Activated CD4-positive, alpha-beta T cell treated with anti-CD3 and anti-CD28 coated beads, Interleukin-2, amount 50 U/mL, for 48 hours (primary cell): ENCODE measurements at places on chromosomes 3 and 15.

DNA sequence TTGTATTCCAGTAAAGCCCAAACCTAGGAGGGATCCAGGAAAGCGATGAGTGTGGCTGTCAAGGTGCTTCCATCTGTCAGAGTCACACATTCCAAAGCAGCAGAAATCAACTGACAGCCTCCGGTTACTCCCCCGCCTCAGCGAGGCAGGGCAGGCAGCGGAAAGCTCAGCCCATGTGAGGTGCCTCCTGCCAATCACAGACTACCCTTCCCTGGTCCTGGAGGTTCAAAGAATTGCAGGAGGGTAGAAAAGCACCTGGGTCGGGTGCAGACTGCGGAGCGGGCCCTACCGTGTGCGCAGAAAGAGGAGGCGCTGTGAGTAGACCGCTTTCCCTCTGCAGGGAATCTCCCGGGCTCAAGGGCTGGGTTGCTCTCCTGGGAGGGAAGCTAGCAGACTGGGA lies at the start of gene UPK1B:
Gene UPK1B, plus strand, starts transcription at position 274 of the 400 bp plus-strand sequence. CDS start 13,144 bp downstream, outside the sequence.
- no peak for DNase-seq

- no peak for DNase-seq
Measured at GRCh38 chr3:164387236-164387635, 691.1 kb downstream of the SI start.

- DNase-seq: no peak
Measured at GRCh38 chr3:195219351-195220230, 51.4 kb downstream of the XXYLT1 start.

- no peak for DNase-seq
Measured at GRCh38 chr15:81492331-81492968, 118.4 kb upstream of the TMC3 start.

GRCh38 chr15:71252044-71252739 lies 136.9 kb downstream of the THSD4 start:
- DNase-seq: no peak

- no peak for DNase-seq
Measured at GRCh38 chr3:129211772-129212171, 28.1 kb upstream of the CNBP start.

DNA sequence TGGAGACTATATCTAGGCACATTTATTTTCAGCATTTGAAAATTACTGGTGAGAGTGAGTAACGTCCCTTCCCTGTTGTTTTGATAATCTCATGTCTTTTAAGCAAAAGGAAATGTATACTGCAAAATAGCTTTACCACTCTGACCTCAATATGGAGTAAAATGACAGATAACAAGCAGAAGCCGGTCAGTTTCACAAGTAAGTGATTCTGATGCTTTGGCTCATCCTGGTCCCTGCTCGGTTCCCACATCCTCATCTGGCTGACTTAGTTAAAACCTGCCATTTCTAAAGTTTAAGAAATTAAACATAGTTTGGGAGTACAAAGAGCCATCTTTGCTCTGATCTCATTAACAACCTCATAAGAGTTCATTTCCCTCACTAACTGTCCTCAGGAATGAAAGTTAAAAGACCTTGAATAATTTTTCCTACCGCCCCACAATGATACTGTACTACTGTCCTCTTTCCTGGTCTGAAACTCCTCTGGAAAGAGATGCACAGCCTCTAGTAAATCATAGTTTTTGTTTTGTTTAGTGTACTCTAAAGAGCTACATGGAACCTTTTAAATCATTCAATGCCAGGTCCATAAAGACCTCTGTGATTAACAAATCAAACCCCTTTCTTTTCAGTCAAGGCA lies 72.3 kb upstream of the ICE2 start:
- DNase-seq: peak; percentile 52

- no peak for DNase-seq
Measured at GRCh38 chr3:114714957-114715460, 421.2 kb downstream of the TIGIT start.

DNA sequence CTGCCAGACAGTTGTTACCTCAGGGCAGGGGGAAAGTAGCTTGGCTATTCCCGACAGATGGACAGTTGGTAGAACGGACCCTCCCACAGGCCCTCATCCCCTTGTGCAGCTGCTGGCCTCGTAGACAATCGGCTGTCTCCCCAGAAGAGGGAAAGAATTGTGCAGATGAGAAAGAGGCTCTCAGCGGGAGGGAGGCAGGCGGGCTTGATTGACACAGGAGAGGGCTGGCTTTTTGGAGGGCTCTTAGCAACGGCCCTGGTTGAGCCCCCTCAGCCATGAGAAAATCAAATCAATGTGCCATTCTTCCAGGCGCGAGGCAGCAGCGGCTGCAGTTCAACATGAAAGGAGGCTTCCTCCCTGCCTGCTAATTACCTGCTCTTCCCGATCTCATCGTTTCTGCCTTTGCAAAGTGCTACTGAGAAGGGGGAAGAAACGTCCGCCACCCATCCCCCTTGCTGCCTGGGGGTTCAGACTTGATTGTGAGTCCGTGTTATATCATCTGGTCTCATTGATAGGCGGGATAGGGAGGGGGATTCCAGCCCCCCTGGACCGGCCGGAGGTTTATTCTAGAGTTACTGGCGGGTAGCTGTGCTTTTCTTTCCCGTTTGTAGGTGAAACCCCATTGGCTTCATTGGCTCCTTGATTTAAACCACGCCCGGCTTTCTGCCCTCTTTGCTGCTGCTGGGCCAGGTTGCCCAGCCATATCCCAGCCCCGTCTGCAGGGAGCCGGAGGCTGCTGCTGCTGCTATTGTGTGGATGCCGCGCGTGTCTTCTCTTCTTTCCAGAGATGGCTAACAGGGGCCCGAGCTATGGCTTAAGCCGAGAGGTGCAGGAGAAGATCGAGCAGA lies at the start of gene TAGLN3:
Gene TAGLN3, plus strand, starts transcription at position 287 of the 848 bp plus-strand sequence. Its CDS starts 501 bp downstream, at position 788.
- DNase-seq: no peak

GRCh38 chr3:175336406-175337133 lies 477.4 kb downstream of the NAALADL2 start:
- no peak for DNase-seq

GRCh38 chr3:123039178-123039577 lies 11.6 kb upstream of the SEMA5B start:
- no peak for DNase-seq

GRCh38 chr3:78906930-78907329 lies 860.9 kb downstream of the ROBO1 start:
- no peak for DNase-seq

- DNase-seq: no peak
Measured at GRCh38 chr3:193915099-193915498, 220.8 kb upstream of the HES1 start.

DNA sequence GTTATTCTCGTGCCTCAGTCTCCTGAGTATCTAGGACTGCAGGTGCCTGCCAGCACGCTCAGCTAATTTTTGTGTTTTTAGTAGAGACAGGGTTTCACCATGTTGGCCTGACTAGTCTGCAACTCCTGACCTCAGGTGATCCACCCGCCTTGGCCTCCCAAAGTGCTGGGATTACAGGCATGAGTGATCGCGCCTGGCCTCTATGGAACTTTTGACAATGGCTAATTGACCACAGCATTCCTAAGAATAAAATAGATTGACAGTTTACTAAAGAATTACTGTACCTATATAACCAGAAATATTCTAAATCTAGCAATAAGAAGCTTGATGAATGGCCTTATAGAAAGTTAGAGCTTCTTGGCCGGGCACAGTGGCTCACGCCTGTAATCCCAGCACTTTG lies 51.0 kb upstream of the TRIM42 start:
- no peak for DNase-seq

GRCh38 chr3:34066999-34067398 lies 268.6 kb downstream of the PDCD6IP start:
- no peak for DNase-seq

GRCh38 chr3:159907828-159908227 lies 80.8 kb upstream of the IL12A start:
- no peak for DNase-seq

DNA sequence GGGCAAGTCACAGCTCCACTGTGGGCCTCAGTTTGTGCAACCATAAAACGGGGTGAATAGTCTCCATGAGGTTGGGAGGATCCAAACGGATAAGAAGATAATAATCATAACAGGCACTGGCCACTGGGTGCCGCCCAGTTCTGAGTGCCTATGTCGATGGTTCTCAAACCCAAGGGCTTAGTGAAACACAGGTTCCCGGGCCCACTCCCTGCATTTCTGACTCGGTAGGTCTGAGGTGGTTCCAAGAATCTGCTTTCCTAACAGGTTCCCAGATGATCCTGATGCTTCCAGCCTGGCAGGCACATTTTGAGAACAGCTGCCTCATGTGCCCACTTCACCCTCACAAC lies 21.2 kb downstream of the ALS2CL start:
- DNase-seq: no peak

GRCh38 chr3:49476563-49476962 lies 6.5 kb downstream of the DAG1 start:
- peak; percentile 13 for DNase-seq

DNA sequence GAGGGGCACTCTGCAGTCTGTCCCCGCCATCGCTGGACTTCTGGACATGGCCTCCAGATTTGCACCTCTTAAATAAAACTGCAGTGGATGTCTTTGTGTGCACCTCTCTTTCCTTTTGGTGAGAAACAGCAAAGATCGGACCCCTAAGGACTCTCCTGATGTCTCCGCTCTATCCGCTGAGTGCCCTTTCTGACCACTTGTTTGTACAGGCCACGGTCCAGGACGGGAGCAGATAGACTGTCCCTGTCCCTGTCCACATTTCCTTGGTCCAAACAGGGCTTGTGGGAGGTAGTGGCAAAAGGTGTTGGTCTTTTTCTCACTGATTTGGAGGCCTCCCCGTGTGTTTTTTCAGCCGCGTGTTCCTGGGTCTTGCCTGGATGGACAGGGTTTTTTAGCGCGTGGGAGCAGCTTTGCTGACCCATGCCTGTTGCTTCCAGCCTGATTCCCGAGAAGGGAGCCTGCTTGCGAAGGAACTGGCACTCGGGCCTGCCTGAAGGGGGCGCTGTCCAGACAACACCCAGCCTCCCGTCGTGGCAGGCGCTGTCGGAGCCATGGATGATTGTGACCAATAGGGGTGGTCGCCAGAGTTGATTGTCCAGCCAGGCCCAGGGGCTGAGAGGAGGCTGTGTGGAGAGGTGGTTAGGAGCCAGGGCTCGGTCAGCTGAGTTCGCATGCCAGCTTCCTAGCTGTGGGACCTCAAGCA lies 13.2 kb upstream of the STAB1 start:
- DNase-seq: peak; percentile 26

DNA sequence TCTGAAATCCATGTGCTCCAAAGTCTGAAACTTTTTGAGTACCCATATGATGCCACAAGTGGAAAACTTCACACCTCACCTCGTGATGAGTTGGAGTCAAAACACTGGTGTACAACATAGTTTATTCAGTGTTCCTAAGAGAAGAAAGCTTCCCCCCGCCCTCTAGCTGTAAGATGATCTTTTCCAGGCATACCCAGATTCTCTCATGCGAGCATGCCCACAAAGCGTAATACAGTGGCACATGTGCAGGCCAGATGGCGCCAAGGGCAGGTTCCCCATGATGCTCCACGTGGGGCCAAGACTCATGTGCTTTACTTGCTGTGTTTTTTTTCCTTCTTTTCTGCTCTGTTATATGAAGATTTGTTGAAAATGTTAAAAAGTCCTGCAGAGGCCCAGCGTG lies 104.9 kb upstream of the LRRFIP2 start:
- no peak for DNase-seq

GRCh38 chr15:64691896-64692565 lies 83.4 kb downstream of the RBPMS2 start:
- DNase-seq: no peak

GRCh38 chr15:49675041-49675440 lies 54.2 kb downstream of the DTWD1 start:
- no peak for DNase-seq

- no peak for DNase-seq
Measured at GRCh38 chr3:2851361-2851760, 258.8 kb downstream of the IL5RA start.
